ENCODE measurements at places on chromosomes 3 and 15. TPM values are rescaled to one million over a fixed set of nuclear protein-coding genes. Genes with fewer than 3 reads are reported as not detected.

The UNC13C gene
- polyA plus RNA-seq, result 13.8 TPM

The MOBP gene
- polyA plus RNA-seq, result 318 TPM

The ACP3 gene
- 0.50 TPM for polyA plus RNA-seq

The TXNRD3 gene
- 7.4 TPM for polyA plus RNA-seq

The FOXL2 gene
- 0.95 TPM for polyA plus RNA-seq

The HIGD2B gene
- polyA plus RNA-seq, result not detected

The SEMA5B gene
- polyA plus RNA-seq, result 65.5 TPM
